ENCODE measurements at places on chromosomes 12 and 14. TPM values are rescaled to one million over a fixed set of nuclear protein-coding genes. Genes with fewer than 3 reads are reported as not detected.

The EFCAB11 gene
- total RNA-seq: 7.6 TPM

The PRH2 gene
- not detected for total RNA-seq

The OR6C70 gene
- total RNA-seq: not detected

The C1QL4 gene
- 0.06 TPM for total RNA-seq

The HOXC10 gene
- total RNA-seq: not detected

The BEST3 gene
- under 0.01 TPM for total RNA-seq

The OR6C2 gene
- not detected for total RNA-seq

The ASB2 gene
- total RNA-seq: 0.40 TPM
